ENCODE measurements at places on chromosomes 2 and 18. TPM values are rescaled to one million over a fixed set of nuclear protein-coding genes. Genes with fewer than 3 reads are reported as not detected.

GRCh38 chr18:23526501-23527063 lies 23.3 kb downstream of the RMC1 start:
- no peak for DNase-seq

DNA sequence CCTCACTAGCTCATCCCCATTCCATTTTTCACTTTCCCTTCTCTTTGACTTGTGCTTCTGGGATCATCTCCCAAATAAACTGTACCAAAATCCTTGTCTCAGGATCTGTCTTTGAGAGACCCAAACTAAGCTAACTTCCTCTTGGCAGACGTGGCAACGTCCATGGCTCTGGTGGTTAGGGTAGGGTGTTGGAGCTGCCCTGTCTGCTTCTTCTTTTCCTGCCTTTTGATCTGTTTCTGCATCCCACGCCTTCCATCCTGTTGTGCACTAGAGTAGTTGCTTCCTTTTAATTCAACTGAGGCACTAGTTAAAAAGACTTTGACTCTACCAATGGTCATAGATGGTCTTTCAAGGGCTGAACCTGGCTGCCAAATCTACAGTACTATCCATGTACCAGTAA lies 5.5 kb upstream of the MAP4K4 start:
- no peak for DNase-seq

DNA sequence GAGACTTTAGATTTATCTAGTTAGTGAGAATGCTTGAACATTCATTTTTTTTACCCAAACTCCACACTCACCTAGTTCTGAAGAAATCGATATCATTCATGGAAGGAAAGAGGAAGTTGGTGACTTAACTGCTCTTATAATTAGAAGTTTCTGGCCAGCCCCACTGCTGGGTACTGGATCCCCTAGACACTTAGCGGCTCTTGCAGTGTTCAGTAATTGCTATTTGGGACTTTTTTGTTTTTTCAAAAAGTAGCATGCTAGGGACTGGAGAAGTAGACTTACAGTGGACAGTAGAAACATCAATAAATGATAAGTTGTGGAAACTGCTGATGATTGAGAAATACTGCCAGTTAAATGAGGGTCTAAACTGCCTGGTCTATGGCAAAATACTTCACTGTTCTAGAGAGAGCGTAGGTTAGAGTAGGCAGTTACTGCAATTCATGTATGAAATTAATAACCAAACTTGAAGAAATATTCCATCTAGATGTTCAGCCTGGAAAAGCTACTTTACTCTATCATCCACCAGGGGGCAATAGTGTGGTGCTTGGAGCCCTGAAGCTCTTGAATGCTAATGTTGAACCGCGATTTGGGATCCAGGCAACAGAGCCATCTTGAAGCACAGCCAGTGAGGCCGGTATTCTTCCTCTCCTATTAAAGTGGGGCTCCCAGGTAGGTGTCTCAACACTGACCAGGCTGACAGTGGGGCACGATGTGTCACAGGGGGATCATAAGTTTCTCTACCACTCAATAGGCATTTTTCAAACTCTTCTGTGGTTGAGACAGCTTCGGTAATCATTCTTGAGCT lies 146.1 kb upstream of the SESTD1 start:
- DNase-seq, result peak; percentile 54

GRCh38 chr2:153823880-153824279 lies 47.8 kb upstream of the GALNT13 start:
- no peak for DNase-seq

GRCh38 chr18:23539296-23539695 lies 36.0 kb downstream of the RMC1 start:
- no peak for DNase-seq

DNA sequence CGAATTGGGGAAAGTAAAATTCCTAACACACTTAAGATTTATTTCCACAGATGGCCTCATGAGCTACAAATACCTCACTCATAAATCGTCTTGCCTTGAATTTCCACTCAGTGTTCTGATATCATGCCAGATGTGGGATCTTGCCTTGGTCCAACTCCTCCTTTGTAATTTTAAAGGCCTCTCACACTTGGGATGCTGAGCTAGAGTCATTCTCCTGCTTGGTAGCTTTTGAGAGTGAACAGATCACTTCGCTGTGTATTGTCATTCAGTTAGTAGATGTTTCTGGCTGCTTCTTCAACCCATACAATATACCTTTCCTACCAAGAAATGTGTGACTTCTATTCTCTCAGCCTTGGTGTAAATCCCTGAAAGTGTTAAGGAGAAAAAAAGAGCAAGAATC lies 309.2 kb downstream of the NRXN1 start:
- no peak for DNase-seq

GRCh38 chr2:136032817-136033535 lies 47.5 kb upstream of the DARS1 start:
- no peak for DNase-seq

- peak; percentile 54 for DNase-seq
Observed at GRCh38 chr2:231452799-231453508, 11.3 kb downstream of the NCL start.

- no peak for DNase-seq
Observed at GRCh38 chr2:225064928-225065327, 22.7 kb upstream of the DOCK10 start.

DNA sequence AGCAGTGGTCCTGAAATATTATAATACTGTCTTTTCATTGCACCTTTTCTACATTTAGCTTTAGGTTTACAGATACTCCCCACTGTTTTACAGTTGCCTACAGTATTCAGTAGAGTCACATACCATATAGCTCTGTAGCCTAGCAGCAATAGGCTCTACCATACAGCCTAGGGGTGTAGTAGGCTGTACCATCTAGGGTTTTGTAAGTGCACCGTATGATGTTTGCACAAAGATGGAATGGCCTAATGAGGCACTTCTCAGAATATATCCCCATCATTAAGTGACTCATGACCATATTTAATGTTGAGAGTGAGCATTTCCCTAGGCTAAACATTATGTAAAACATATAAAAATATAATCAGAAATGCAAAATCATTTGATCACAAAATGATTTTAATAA lies 511.3 kb upstream of the RAB12 start:
- DNase-seq, result no peak

- DNase-seq, result no peak
Observed at GRCh38 chr18:26181343-26181826, 44.9 kb upstream of the TAF4B start.

- no peak for DNase-seq
Observed at GRCh38 chr2:153230977-153231376, 247.6 kb downstream of the RPRM start.

DNA sequence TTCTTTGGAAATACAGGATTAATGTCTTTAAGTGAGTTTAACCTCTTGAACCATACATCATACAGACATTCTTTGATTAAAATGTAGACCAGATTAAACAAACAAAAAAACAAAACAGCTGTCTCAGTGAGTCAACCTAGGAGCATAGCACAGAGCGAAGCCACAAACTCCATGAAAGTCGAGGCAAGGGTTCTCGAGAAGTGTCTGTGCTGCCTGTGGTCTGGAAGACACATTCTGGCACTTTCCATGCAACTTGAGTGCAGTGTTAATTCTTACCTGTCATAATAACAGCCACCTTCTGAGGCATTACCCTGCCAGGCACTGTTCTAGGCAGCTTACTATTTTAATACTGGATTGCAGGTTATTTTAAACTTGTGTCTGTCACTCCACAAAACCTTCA lies 435.5 kb upstream of the MMADHC start:
- no peak for DNase-seq

DNA sequence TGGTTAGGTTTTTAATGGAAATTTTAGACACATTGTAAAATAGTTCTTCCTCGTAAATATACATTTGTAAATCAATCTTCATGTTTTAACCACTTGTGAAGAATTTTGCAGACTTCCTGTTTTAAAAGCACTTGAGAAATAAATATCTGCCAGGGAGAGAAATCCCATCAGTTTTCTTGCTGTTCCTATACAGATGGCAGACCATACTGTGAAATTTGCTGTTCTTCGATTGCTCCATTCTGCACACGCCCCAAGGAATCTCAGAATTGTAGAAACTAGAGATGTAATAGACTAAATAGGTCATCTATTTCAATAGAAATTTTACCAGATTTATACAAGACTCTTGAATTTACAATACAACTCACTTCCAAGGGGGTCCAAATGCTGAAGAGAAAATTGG lies 75.8 kb upstream of the PIK3C3 start:
- DNase-seq, result no peak

- DNase-seq, result no peak
Observed at GRCh38 chr2:205527801-205528200, 154.5 kb upstream of the NRP2 start.

DNA sequence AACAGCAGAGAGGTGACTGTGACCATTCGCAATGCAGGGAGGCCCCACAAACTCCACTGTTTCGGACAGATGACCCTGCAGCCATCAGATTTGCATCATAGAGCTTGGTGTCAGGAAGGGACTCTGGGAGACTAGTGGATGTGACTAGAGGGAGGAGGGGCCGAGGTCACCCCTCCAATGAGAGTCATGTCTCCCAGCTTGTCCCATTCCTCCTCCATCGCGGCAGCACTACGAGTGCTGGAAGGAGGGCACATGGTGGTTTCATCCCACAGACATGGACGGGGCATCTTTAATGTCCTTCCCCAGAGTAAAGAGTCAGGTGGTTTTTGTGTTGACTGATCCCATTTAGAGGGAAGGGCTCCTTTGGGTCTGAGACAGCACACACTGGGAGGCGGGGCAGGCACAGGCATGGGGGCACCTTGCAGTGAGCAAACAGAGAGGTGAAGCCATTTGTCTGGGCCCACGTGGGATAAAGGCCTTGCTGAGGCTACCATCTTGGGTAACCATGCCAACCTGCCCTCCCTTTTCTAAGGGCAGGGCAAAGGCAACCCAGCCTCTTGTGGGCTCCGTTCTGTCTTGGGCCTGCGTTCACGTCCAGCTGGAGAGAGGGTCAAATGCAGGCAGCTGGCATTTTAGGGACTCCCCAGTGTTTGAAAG lies 208.1 kb downstream of the ASB1 start:
- DNase-seq, result no peak

DNA sequence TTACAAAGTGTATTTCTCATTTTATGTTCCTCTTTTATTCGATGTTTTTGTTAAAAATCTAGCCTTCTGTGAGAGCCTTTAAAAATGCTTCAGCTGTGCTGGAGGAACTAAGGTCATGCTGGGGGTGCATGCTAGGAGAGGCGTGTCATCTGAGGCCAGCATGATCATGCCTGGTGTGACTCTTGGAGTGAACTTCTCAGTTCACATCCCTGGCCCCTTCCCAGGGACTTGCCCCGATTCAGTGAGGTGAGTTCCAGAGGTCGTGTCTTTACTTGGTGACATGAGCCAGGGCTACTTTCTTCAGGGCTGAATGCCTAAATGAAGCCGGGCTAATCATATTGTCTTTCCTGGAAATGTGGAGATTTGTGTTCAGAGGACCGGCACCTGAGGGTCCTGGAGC lies 264.9 kb downstream of the MREG start:
- no peak for DNase-seq

DNA sequence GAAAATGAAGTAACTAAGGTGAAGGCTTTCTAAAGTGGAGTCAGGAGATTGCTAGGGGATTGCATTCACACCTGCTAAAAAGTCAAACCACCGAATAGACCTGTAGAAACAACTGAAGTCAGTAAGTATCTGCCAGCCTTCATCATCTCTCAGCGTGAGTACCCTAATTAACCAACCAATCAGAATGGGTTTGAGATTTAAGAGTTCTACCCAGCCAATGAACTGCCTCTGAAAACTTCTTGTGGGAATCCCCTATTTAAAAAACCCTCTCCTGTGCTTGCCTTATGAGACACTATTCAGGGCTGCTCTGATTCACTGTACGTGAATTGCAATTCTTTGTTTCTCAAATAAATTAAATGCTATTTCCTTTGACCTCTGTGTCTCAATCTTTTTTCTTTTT lies 3.4 kb upstream of the FAM161A start:
- DNase-seq, result no peak

DNA sequence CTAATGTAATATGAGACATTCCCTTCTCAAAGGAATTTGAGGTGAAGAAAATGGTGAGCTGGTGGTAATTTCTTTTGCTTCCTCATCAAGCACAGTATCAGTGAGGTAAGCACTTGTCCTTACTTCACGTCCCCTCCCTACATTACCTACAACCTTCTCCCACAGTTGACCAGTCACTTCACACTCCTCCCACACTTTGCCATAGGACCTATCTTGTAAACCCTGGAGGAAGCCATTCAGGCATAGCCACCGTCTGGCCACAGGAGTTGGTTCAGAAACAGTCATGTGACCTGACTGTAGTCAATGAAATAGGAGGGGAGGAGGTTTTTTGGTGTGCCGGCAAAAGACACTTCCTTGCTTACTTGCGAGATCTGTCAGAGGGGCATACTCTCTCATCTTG lies 12.1 kb downstream of the ACOXL start:
- no peak for DNase-seq

DNA sequence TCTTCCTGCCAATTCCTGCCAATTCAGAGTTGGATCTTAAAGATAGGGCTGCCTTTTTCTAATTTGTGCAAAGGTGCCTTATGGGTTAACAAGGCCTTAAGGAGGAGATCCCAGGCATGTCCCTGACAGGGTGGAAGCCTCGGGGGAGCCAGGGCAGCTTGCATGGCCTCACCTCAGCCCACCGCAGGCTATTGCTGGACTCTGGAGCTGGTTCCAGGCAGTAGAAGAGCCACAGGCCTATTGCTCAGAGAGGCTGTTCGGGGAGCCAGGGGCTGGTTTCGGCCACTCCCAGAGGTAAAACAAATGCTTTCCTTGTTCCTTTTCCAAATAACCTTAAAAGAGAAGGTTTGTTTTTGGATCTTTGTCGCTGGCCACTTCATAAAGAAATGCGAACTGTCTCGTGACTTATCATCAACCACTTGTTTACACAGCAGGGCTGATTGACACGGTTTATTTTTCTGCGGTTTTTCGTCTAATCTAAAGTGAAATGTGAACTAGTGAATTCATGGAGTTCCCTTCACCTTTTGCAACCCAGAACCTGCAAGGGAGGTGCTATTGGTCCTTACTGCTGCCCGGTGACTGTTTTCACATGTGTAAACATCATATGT lies 108.6 kb downstream of the APOB start:
- DNase-seq, result no peak

GRCh38 chr18:22428672-22429071 lies 11.0 kb upstream of the CTAGE1 start:
- no peak for DNase-seq

DNA sequence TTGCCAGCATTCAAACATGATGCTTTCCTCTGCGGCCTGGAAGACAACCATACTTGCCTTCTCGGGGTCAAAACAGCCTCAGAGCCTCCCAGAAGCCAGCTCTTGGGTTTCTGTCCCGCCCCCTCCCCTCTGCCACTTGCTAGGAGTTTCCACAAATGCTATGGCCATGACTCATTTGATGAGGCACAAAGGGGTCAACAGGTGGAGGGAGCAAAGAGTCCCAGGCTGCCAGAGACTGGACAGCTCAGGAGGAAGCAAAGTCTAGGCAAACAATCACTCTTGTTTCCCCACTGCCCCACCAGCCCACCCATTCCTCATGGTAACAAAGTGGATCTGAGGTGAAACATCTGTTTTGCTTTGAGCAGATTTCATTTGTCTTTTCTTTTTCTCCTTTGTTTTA lies 551.1 kb downstream of the TNS1 start:
- DNase-seq, result no peak

ASXL3 gene
- 1.6 TPM for total RNA-seq

FBXO41 gene
- 12.1 TPM for total RNA-seq

KLF11 gene
- total RNA-seq, result 22.9 TPM

MRPS5 gene
- total RNA-seq, result 80.5 TPM

B3GNT7 gene
- 3.6 TPM for total RNA-seq

DCAF17 gene
- 22.7 TPM for total RNA-seq

DPY30 gene
- total RNA-seq, result 125 TPM

ELOA2 gene
- total RNA-seq, result not detected

HSBP1L1 gene
- 25.7 TPM for total RNA-seq

CFC1 gene
- not detected for total RNA-seq

REG3A gene
- 0.45 TPM for total RNA-seq

POTEI gene
- 7.0 TPM for total RNA-seq
